ENCODE measurements at places on chromosomes 4 and X. TPM values are rescaled to one million over a fixed set of nuclear protein-coding genes. Genes with fewer than 3 reads are reported as not detected.

The TAF7L gene
- 0.11 TPM for total RNA-seq

The GPR173 gene
- total RNA-seq: not detected

The PCDH7 gene
- total RNA-seq: not detected

The EXOC1L gene
- not detected for total RNA-seq

The HUWE1 gene
- 608 TPM for total RNA-seq

All from activated T-helper 17 cell treated with anti-CD3 and anti-CD28 coated beads, Interleukin-2, amount 50 U/mL, for 72 hours (primary cell).